ENCODE measurements at places on chromosomes 6 and 20. TPM values are rescaled to one million over a fixed set of nuclear protein-coding genes. Genes with fewer than 3 reads are reported as not detected.

Gene TAF8
- 15.0 TPM for total RNA-seq

Gene IRF4
- 0.45 TPM for total RNA-seq

Gene DEFB132
- not detected for total RNA-seq

Gene KCNK5
- total RNA-seq = 1.2 TPM

Gene NQO2
- 82.6 TPM for total RNA-seq
